ENCODE measurements at places on chromosomes 5 and 9.

DNA sequence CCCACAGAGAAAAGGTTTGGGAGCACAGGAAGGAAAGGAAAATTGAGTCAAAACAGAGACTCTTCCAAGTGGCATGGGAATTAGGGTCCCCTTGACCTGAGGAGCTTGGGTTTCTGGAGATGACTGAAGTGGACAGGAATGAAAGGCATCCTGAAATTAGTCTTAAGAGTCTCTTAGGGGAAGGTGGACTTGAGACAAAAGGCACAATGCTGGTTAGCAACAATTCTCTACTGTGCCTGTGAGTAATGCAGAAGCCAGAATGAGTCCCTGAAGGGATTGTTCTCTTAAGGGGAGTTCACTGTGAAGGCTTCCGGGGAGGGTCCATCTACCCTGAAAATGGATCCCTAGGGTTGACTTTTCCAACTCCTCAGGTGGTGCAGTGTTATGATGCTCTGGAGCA lies 58.4 kb upstream of the FOXE1 start:
- DNase-seq = no peak

DNA sequence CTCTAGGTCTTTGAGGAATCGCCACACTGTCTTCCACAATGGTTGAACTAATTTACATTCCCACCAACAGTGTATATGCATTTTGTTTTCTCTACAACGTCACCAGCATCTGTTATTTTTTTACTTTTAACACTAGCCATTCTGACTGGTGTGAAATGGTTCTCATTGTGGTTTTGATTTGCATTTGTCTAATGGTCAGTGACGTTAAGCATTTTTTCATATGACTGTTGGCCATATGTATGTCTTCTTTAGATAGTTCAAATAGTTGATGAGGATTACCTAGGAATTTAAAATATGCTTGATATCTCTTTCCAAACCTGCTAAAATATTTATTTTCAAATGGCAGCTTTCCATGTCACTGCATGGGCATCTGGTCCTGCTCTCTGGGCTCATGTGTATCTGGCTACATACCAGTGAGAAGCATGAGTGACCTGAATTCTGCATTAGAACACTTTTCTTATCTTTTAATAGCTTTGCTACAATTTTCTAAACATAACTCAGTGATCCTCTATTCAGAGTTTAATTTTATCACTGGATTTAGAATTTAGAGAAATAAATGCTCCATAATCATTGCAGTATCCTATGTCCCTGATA lies 95.8 kb upstream of the ADAMTS16 start:
- DNase-seq = no peak

DNA sequence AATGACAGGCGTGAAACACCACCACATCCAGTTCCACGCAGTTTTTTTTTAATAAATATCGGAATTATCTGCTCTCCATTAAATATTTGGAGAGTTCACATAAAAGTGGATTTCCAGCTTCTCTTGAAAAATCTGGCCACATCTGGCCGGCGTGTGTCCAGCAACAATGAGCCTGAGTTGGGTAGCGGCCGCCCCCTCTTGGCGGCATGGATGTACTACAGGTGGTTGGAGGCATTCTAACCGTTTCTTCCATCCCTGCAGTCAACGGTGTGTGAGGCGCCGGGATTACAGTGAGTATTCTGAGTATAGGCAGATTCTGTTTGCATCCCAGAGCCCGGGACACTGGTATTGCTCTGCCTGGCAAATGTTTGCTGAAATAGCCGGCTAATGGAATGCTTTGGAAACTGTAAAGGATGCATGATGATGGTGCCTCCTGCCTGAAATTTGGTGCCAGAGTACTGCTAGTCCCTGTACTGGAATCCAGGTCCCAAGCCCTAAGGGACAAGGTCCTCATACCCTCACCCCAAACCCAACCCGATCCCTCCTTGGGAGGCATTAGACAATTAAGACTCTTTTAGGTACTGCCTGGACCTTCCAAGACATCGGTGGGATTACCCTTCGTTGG lies 13.6 kb upstream of the GM2A start:
- DNase-seq = peak; percentile 20

DNA sequence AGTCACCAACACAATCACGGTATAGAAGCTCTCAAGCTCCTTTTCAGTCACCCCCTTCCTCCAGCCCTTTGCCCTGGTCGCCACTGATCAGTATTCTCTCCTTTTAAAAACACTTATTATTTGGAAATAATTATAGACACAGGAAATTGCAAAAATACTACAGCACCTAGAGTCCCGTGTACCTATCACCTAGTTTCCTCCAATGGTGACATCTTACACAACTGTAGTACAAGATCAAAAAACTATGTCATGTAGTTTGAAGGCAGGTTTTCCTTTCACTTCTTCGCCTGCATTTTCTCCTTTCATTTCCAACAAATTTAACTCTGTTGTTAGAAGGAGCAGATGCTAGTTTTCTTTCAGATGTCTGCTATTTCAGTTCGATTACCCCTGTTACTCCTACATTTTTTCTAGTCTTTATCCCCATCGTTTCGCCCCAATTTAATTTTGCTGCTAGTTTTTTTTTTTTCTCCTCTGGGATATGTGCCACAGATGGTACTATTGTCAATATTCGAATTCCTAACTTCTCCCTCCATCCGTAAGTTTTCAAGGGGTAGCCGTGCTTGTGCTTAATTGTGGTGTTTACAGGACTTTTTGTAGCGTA lies 612 bp upstream of the ATG10 start:
- DNase-seq = no peak

- DNase-seq = no peak
These were observed 96.8 kb downstream of the PHF2 start for GRCh38 chr9:93673021-93673838.

DNA sequence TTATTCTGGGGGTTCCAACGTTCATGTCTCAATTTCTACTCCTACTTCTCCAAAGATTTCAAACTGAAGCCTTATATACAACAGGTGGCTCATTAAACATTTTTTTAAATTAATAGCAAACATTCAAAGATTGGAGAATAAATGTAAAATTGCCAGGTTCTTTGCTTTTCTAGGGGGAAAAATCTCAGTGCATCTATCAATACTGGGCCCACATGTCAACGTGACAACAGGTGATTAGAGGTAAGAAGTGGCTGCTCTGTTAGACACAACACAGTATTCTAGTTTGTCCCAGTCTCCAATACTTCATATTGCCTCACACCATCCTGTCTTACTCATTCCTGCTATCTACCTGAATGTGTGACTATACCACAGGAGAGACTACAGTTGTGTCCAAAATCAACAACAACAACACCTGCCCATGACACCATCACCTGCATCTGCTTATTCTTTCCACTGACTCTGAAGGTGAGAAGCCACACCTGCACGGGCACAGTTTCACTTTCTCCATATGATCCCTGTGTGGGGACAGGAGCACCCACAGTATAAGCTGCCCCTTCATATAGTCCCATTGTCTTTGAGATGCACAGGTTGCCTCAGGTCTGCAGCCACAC lies 110.2 kb downstream of the LHFPL2 start:
- DNase-seq = no peak

GRCh38 chr5:176541338-176542134 lies 4.3 kb upstream of the RNF44 start:
- no peak for DNase-seq

DNA sequence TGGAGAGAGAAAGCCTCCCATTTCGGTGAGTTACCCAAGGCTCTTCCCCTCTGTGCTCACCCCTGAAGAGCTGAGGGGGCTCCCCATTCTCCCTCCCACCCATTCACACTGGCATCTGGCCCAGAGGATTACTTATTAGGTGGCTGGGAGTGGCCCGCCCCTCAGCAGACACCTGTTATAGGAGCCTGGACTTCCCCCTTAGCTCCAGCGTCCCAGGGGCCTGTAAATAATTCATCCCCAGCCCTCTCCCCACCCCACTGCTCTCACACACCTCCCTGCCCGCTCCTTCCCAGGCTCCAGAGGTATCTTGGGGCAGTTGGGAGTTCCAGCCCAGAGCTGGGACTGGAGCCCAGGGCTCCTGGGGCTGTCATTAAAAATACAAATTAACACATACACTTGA lies 11.6 kb upstream of the SLC6A7 start:
- DNase-seq = no peak

- DNase-seq = no peak
These were observed 113.7 kb downstream of the COL23A1 start for GRCh38 chr5:178476531-178476930.

GRCh38 chr5:100731768-100732167 lies 171.3 kb downstream of the ST8SIA4 start:
- no peak for DNase-seq

DNA sequence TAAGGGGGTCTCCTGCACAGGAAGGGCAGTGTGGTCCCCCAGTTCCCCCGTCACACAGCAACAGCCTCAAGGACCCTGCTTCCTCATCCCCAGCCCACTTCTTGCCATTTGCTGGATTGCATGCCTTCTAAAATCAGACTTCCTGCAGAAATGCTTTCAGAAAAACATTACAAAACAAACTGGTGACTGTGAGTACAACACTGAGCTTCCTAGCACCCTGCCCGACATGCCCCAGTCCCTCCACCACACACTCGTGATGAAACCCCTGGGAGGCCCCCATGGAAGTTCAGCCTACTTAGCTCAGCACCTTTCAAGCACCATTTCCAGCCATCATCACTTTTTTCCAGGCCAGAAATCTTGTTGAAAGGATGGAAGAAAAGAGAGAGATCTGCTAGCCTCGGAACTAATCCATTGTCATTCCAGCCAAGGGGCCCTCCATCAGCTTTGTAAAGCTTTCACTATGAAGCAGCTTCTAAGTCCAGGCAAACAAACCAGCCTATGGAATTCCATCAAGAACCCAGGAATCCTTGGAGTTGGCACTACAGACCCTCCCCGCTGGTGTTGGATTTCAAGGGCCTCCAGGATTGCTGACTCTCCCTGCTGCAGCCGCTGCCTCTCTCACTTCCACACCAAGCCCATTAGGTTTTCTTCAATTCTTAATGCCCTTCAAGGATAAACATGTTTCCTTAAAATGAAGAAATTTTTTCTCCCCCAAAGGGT lies 114.6 kb downstream of the C5orf15 start:
- no peak for DNase-seq

GRCh38 chr9:100601216-100601615 lies 23.3 kb downstream of the CAVIN4 start:
- DNase-seq = no peak

- no peak for DNase-seq
These were observed 73.3 kb downstream of the SLCO4C1 start for GRCh38 chr5:102222772-102223171.

GRCh38 chr5:131538177-131538593 lies 96.8 kb downstream of the RAPGEF6 start:
- no peak for DNase-seq

- DNase-seq = no peak
These were observed 251.8 kb downstream of the PBX3 start for GRCh38 chr9:125998837-125999503.

GRCh38 chr5:161098516-161098915 lies 246.5 kb upstream of the ATP10B start:
- no peak for DNase-seq

DNA sequence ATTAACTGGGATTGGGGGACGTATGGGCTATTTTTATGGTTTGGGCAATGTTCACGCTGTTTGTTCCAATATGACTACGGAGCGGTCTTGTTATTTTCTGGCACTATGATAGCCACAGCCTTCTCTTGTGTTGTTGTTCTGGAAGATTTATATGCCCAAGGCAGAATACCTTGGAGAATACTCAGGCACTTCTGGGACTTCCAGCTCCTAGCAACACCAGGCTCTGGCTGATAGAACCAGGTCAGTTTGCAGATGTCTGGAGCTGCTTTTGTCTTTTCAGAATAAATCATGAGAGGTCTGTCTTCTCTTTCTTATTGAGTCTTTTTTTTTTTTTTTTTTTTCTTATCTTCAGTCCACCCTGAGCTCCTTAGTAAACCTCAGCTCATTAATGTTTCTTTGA lies 262.5 kb downstream of the MED10 start:
- DNase-seq = no peak

DNA sequence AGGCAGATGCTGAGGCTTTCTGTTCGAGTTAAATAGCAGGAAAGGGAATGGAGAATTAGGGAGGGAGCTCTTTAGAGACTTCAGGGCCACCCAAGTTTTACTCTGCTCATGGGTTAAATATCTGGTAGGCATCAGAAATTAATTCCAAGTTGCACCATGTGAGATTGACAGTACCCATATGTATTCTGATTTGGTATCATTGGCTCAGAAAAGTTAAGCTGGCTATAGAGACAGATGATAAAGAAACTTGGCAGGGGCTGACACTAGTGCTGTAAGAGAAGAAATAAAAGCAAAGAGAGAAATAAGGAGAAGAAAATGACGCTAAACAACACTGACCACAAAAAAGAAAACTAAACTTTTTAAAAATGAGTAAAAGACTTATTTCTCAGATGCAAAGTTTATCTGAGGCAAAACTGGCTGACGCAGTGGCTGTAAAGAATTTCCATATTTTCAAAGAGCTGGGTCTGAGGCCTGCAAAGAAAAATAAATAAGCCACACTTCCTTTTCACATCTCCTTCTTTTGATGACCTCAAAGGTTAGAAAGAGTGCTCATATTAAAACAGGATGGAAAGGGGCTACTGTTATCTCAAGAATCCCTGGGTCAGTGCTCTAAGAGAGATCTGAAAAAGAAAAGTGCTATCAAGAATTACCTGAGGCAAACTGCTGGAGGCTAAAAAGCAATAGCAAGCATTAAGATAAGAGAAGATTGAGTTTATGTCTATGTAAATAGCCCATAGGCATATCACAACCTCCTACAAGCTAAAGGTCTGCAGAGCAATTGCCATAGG lies 399.0 kb upstream of the MEF2C start:
- DNase-seq = no peak

DNA sequence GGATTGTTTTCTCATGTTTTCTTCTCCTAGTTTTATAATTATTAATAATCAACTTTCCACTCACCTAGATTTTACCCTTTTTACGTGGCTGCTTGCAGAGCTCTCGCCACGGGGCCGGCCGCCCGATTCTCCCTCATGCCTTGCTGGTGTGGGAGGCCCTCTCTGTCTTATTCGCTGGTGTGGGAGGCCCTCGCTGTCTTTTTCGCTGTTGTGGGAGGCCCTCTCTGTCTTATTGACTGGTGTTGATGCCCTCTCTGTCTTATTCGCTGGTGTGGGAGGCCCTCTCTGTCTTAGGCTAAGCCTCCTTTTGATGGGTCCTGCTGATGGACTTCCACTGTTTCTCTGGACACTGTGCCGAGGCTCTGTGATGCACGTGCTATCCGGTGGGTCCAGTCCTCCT lies 161.3 kb upstream of the IRX2 start:
- DNase-seq = no peak

DNA sequence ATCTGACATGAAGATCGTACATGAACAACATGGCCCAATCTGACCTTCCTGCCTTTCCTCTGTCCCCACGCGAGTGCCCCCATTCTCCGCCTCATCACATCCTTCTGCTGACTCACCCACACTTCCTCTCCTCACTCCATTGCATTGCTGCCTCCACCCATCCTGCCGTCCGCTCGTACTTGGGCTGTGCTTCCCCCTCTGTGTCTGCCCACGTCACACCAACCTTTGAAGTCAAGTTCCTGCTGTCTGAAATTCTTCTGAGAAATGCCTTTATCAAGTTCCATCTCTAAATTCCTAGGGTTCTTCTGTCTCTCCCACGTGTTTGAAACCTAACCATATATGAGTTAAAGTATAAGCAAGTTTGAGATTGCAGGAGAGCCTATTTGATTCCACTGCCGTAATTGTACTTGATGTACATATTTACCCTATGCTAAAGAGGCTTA lies 18.0 kb upstream of the STARD4 start:
- no peak for DNase-seq
